Mesenchymal stem cell (in vitro differentiated cells and primary cell): ENCODE measurements at places on chromosomes 11 and 22.

- DNase-seq = no peak
These were observed 2.7 kb downstream of the P2RY6 start for GRCh38 chr11:73274722-73275380.

DNA sequence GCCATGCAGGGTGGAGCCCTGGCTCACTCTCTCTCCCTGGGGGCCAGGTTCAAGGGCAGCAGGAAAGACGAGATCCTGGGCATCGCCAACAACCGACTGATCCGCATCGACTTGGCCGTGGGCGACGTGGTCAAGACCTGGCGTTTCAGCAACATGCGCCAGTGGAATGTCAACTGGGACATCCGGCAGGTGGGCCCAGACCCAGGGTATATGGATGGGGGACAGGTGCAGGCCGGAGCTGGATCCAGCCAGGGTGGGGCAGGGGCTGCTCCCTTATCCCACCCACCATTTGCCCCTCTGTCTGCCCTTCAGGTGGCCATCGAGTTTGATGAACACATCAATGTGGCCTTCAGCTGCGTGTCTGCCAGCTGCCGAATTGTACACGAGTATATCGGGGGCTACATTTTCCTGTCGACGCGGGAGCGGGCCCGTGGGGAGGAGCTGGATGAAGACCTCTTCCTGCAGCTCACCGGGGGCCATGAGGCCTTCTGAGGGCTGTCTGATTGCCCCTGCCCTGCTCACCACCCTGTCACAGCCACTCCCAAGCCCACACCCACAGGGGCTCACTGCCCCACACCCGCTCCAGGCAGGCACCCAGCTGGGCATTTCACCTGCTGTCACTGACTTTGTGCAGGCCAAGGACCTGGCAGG, 2.9 kb downstream of the TRPT1 start:
- no peak for DNase-seq

GRCh38 chr11:85742348-85742747, 56.4 kb upstream of the CCDC89 start:
- no peak for DNase-seq

DNA sequence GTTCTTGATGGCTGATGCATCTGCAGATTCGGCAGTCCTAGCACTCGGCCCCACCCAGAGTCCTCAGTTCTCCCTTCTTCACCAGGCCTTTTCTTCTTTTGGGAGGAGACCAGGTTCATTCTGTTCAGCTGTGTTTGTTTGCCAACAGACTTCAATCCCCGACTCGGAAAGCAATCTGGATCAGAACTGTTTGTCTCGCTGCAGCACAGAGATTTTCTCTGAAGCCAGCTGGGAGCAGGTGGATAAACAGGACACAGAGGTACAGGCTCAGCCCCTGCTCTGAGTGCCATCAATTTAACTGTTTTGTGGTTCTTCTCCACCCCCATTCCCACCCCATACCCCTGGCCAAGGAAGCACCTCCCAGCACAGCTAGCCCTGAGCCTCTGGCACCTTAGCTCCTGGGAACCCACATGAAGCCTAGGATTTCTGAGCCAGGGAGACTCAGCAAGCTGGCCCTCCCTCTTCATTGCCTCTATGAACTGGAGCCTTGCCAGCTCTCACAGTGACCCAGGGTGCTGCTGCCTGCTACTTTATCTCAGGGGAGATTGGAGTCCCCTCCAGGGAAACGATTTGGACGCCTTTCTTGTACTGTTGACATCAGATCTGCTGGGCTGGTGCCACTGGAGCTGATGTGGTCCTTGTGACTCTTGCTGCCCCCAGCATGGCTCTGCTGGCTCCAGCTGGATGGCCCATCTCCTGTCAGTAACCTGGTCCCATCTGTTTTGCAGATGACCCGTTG, 58.2 kb upstream of the HORMAD2 start:
- DNase-seq = no peak

DNA sequence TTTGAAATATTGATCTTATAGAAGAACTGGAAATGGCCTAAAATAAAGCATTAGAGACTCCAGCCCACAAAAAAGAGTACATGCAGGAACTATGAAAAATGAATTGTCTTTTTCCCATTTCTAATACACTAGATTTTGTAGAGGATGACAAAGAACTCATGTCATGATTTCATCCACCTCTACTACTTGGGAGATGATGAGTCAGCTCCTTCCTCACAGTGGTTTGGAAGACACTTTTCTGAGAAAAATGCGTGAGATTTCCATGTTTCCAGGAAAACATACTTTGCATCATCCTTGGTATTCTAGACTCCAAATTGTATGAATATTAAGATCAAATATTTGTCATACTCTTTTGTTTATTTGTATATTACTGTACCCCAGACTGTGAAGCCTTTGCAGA, 500.5 kb downstream of the FAM181B start:
- DNase-seq = no peak

DNA sequence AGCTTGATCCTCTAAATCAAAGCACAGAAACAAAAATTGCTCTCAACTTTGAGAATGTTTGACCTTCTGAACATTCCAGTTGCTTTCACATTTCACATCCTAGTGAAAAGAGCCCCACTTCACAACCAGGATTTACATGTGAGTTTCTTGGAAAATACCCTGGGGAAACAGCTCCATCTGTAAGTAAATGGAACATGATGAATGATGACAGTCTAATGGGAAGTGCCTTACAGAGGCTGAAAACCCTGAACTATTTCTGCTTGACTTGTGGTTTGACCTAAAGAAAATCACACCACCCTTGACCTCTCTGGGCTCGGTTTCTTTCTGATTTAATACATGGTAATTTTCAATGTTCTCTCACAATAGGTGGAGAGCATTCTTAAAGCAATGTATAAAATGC, 499.4 kb upstream of the API5 start:
- no peak for DNase-seq

GRCh38 chr11:8757047-8757446, 74.5 kb downstream of the RPL27A start:
- DNase-seq = no peak

GRCh38 chr22:22974795-22975580, 87.4 kb downstream of the IGLL5 start:
- no peak for DNase-seq

DNA sequence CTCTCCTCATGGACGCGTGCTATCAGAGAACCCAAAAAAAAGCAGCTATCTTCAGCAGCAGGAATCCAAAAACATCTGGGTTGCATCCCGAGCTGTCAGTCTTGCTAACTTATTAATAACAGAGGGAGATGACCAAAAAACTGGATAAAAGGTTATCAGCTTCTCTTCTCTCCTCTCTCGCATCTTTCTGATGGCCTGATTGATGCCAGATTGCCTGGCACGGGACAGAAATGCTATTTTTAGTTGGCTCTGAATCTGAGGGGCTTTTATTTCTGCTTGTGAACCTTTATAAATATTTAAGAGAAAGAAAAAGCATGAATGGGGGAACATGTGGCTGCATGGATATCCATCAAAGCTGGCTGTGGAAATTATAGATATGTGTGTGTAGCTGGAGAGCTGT, 230.3 kb downstream of the ETS1 start:
- DNase-seq = no peak
